Activated CD4-positive, alpha-beta T cell treated with anti-CD3 and anti-CD28 coated beads, Interleukin-2, amount 10 ng/mL, durations not matched to agents 24 days and 14 days (primary cell): ENCODE measurements at places on chromosomes 3 and 15. TPM values are rescaled to one million over a fixed set of nuclear protein-coding genes. Genes with fewer than 3 reads are reported as not detected.

DNA sequence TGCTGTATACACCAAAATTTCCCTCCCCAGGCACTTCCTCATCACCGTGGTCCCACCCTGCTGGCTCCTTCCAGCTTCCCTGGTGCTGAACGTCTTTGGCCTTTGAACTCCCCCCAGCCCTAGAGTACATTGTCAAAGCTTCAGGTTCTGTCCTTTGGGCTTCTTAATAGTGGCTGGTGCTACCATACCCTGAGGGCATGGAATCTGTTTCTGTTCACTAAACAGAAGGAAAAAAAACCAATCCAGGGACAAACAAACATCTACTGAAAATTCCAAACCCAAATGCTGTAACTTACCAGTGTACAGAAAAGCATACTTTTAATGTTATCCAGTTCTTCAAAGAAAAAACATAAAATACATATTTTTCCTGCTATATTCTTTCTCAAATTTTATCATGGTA, 148.7 kb downstream of the MYLK start:
- no peak for DNase-seq

DNA sequence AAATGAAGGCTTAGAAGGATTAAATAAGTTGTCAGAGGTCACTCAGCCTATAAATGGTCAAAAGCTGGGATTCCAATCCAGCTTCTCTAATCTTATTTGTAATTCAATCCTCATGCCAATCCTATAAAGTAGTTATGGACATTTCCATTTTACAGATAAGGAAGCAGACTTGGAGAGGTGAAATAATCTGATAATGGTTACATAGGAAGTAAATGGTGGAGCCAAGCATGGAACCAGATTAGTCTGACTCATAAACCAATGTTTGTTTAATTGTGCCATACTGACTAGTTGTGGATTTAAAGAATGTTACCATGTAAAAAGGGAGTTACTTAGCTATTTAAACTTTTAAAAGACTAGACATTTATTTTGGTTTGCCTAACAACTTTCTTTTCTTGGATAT, 59.7 kb downstream of the KCNAB1 start:
- DNase-seq: no peak

DNA sequence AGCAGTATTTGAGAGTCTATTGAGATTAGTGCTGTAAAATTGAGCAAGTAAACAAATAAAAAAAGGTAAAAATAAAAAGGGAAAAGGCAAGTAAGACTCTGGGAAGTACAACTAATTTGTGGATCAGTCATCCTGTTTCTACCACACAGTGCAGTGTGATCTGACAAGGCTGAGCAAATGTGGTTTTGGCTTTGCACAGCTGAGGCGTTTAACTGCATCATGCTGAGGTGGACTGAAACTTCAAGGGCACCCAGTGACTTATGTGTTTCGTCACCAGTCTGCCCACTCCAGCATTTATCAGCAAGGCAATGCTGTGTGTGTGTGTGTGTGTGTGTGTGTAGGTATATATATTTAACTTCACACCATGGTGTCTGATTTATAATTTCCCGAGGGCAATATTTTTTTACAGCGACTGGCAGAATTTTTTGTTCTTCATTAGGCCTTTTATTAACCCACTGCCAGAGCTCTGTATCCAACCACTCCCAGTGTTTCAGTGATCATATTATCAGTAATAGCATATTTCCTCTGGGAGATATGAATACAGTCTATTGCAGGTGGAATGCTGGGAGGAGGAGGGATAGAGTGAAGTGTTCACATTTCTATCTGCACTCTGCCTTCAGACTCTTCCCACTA, 131.5 kb upstream of the SATB1 start:
- peak; percentile 90 for DNase-seq

CFAP92 gene
- total RNA-seq: 0.17 TPM in 1 of 2 replicates, not detected in the other

GRCh38 chr3:126050050-126050392, 33.9 kb downstream of the SLC41A3 start:
- DNase-seq: peak; percentile 37

- DNase-seq: no peak
Measured at GRCh38 chr3:123329636-123330340, 119.1 kb downstream of the ADCY5 start.

DNA sequence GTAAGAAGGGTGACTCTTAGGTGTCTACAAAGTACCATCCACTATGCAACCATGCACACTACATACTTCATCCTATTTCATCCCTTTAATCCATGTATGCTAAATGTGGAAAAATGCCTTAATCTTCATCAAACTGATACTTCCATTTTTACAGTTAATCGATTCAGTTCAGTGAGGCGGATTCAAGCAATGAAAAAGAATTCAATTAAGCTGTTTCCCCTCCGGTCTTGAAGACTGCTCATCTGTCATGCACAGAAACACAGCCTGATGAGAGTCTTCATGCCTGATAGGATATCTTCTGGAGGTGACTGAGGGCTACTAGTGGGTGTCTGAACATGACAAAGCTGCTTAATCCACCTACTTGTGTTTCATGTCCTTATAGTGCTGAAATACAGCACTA, 270.6 kb upstream of the ALCAM start:
- no peak for DNase-seq

KLHL40 gene
- not detected in 2 replicates for total RNA-seq

DNA sequence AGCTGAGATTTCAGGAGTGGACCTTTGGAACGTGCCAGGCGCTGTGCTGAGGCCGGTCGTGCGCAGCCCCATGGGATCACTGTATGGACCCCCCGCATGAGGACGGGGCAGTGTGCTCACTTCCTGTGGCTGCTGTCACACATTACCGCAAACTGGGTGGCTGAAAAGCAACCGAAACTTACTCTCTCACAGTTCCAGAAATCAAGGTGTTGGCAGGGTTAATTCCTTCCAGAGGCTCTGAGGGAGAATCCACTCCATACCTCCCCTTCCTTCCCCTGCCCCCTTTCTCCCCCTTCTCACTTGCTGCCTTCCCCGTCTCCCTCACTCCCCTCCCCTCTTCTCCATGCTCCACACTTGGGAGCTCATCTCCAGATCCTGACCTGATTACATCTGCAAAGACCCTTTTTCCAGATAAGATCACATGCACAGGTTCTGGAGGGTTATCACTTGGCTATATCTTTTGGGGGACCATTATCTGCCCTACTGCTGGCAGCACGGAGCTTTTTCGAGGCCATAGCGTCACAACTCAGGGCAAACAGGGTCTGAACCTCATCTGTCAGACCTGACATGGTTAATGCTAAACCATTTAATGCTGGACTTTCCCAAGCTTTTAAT, 41.2 kb downstream of the KLF13 start:
- DNase-seq: peak; percentile 84

SAMD7 gene
- not detected in 2 replicates for total RNA-seq
